Activated CD8-positive, alpha-beta memory T cell treated with anti-CD3 and anti-CD28 coated beads for 36 hours (primary cell): ENCODE measurements at places on chromosomes 3 and 15. TPM values are rescaled to one million over a fixed set of nuclear protein-coding genes. Genes with fewer than 3 reads are reported as not detected.

SAMMSON gene
- total RNA-seq, result not detected

APH1B gene
- 5.7 TPM for total RNA-seq

EPHA3 gene
- 0.11 TPM for total RNA-seq

MED12L gene
- 1.5 TPM for total RNA-seq

BAHD1 gene
- 23.5 TPM for total RNA-seq

ABI3BP gene
- total RNA-seq, result 0.11 TPM

TRIP4 gene
- 20.5 TPM for total RNA-seq

EPHB1 gene
- total RNA-seq, result not detected

CHRD gene
- not detected for total RNA-seq

MEGF11 gene
- not detected for total RNA-seq

ANKRD34C gene
- total RNA-seq, result not detected
